ENCODE measurements at places on chromosomes 7 and 10.

GRCh38 chr10:25068152-25069058 is 52.0 kb downstream of the THNSL1 start:
- no peak for DNase-seq

DNA sequence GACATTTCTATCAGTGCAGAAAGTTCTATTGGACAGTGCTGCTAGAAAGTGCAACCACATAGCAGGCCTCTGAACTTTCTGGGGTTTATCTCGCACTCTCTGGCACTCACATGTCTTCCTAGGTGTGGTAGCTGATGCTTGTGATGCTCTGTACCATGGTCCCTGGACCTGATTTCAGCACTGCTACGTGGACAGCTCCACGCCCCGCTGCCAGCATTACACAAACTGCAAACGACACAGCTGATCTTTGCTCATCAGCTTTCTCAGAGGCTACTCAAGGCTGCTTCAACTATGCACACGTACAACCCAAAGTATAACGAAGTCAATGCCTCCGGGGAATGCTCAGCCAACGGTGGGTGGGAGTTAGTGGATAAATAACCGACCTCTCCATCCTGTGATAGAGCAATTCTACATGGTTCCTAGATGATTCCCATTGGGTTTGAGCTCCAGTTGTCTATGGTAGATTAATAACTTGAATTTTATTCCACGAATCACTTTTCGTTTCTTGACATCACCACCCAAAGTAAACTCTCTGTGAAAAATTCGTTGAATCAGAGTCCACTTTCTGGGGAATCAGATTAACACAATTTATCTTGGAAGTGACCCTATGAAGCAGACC is 302.5 kb downstream of the ACTR3B start:
- no peak for DNase-seq

- DNase-seq = no peak
Observed at GRCh38 chr10:132982301-132982989, 40.1 kb upstream of the CFAP46 start.

GRCh38 chr10:7515439-7515838 is 104.6 kb upstream of the SFMBT2 start:
- no peak for DNase-seq

- no peak for DNase-seq
Observed at GRCh38 chr7:65001291-65001814, 5.1 kb downstream of the ERV3-1 start.

DNA sequence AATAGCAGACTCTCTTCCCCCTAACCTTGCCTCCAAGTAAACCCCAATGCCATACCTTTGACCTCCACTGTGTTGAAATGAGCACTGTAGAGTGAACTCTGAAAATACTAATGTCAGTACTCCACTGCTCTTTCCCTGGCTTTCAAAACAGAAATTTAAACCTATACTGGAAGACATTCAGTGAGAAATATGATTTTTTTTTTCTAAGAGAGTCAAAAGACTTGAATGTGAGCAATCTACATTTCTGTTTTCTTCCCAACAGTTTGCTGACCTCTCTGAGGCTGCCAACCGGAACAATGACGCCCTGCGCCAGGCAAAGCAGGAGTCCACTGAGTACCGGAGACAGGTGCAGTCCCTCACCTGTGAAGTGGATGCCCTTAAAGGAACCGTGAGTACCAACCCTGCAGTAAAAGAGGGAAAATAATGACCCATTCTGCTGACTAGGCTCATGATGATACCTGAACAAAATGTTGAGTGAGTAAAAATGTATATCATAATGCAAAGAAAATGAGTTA is 6.4 kb downstream of the VIM start:
- no peak for DNase-seq

- DNase-seq = no peak
Observed at GRCh38 chr7:127582361-127582760, 3.0 kb downstream of the GCC1 start.

GRCh38 chr10:128570319-128570995 is 444.2 kb upstream of the MKI67 start:
- no peak for DNase-seq

- DNase-seq = no peak
Observed at GRCh38 chr7:121544238-121544637, 148.1 kb upstream of the FAM3C start.

GRCh38 chr7:149210551-149210950 is 15.2 kb downstream of the ZNF282 start:
- DNase-seq = no peak

DNA sequence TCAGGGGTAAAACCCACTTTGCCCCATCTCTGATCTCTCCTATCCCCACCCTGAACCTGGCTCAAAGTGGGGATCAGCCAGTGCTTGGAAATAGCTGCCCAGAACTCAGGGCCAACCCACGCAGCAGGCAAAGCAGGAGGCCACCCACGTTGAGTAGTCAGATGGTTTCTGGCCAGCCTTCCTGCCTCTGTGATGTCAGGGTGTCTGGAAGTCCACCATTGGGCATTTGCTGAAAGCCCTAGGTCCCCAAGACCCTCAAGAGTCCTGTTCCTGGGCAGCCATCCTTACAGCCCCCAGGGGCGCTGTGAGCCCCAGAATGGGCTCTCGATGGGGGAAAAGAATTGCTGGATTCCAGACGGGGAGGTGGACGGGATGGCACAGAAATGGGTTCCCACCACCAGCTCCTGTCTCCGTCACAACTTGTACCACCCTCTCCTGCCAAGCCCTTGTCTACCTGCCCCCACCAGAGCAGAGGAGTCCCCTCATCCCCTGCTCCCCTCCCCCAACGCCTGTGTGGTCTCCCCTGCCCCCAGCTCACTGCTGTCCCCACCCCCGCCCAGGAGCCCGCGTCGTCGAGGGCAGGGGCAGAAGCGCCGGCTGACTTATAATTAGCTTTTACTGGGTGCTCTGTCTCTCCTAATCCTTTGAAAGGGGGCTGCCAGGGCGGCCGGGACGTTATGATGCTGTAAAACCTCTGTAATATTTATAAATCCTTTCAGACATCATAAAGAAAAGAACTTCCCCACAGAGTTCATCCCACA is 3.9 kb downstream of the MYL10 start:
- no peak for DNase-seq

DNA sequence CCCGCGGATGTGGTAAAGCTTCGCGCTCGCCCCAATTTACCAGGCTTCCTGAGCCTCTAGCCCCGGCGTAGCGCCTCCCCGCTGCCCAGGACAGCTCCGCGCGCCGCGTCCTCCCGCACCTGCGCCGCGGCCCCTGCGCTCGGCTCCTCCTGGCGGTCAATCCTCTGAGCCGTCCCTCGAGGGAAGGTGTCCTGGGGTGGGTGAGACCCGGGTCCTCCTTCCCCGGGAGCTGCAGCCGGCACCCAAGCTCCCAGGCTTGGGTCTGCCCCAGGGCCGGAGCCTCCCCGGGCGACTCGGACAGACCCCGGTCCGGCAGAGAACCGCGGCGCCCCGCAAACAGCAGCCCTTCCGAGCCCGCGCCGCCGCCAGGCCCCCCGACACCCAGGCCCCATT is 512 bp downstream of the OSBPL3 start:
- peak; percentile 68 for DNase-seq

- no peak for DNase-seq
Observed at GRCh38 chr7:19117870-19118608, 603 bp upstream of the TWIST1 start.

DNA sequence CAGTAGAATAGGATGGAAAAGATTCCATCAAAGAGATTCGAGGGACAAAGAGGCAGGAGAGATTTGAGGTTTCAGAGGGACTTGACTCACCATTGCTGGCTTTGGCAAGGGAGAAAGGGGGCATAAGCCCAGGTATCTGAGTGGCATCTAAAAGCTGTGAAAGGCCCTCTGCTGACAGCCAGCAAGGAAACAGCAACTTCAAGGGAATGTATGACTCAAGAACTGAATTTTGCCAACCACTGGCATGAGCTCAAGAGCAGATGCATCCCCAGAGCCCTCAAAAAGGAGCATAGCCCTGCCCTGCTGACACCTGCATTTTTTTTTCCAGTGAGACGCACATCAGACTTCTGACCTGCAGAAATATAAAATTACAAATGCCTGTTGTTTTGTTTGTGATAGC is 19.6 kb upstream of the ADAM12 start:
- no peak for DNase-seq

GRCh38 chr10:73941300-73941699 is 30.4 kb downstream of the PLAU start:
- no peak for DNase-seq

DNA sequence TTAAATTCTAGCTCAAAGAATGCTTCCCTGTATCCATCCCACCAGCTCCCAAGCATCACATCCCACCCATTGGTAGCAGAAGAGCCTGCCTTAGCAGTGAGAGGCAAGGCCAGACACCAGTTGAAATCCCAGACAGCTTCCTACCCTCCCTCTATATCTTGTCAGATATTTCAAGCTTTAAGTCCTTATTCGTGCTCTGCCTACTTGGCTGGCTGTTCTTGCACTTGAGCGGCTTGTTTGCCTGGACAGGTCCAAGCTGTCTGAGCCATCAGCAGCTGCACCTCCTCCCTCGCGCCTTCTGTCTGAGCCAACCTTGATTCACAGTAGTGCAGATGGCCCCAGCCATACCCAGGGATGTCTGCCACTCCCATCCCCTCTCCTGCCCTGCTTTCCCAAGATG is 16.4 kb downstream of the LRRC4 start:
- DNase-seq = no peak

- DNase-seq = no peak
Observed at GRCh38 chr10:7786430-7786829, 1.4 kb downstream of the KIN start.

DNA sequence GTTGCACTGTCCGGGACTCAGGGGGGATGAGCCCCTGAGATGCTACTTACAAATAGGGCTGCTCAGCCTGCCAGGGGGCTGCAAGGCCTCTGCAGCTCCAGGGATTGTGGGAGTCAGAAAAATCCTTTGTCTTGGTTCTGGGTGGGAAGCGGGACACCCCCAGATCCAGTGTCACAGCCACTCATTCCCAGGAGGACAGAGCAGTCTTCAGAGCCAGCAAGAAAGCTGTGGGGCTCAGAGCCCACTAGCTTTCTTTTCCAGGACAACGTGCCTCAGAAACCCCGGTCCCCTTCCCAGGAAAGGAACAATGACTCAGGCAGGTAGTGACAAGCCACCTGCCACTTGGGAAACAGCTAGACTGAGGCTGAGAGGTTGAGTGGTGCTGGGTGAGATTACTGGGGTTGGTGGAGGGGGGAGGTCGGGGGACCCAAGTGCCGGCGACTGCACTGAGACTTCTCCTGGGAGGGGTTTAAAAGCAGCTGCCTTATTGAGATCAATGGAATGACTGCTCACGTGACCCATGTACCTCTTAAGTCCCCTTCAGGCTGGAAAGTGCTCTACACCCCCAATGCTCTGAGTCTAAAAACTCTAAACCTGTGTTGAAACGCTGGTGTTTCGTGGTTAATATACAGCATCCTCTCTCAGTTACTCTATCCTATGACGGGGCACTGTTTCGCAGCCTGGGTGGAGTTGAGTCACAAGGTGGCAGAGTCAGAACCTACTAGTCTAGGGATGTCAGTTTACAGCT is 123.6 kb downstream of the UBE2H start:
- no peak for DNase-seq
